A549 treated with CORT108297 at 1 μM for 4 hours (cell line): ENCODE measurements at places on chromosomes 4 and X. TPM values are rescaled to one million over a fixed set of nuclear protein-coding genes. Genes with fewer than 3 reads are reported as not detected.

GRIPAP1 gene
- total RNA-seq, result 18.1 to 23.3 TPM (median 21.3 TPM) in 5 replicates

UCHL1 gene
- 963 to 1,029 TPM (median 989 TPM) in 5 replicates for total RNA-seq

CXorf49 gene
- total RNA-seq, result not detected in 5 replicates

NALF2 gene
- 5.1 to 6.3 TPM (median 5.7 TPM) in 5 replicates for total RNA-seq

IL15 gene
- 10.1 to 14.3 TPM (median 12.0 TPM) in 5 replicates for total RNA-seq

CAPN6 gene
- total RNA-seq, result not detected in 5 replicates

NEXMIF gene
- 0.01 TPM in 2 of 5 replicates, not detected in the others for total RNA-seq

DDX53 gene
- total RNA-seq, result not detected in 5 replicates

SPIN2A gene
- 0.12 to 0.21 TPM (median 0.13 TPM) in 5 replicates for total RNA-seq

CCDC160 gene
- total RNA-seq, result not detected in 5 replicates

STS gene
- 1.9 to 2.3 TPM (median 2.1 TPM) in 5 replicates for total RNA-seq

ARMCX4 gene
- total RNA-seq, result 0.37 to 1.1 TPM (median 0.68 TPM) in 5 replicates

FAM184B gene
- 0.01 to 0.06 TPM (median 0.05 TPM) in 5 replicates for total RNA-seq

KCND1 gene
- total RNA-seq, result 0.98 to 1.4 TPM (median 1.3 TPM) in 5 replicates

BEND2 gene
- not detected in 5 replicates for total RNA-seq

MAB21L2 gene
- total RNA-seq, result not detected in 5 replicates

SSX2 gene
- not detected in 5 replicates for total RNA-seq

JADE3 gene
- total RNA-seq, result 10.4 to 14.8 TPM (median 12.2 TPM) in 5 replicates

GLUD2 gene
- total RNA-seq, result 2.6 to 3.1 TPM (median 2.9 TPM) in 5 replicates

CENPE gene
- total RNA-seq, result 5.5 to 8.4 TPM (median 7.5 TPM) in 5 replicates

VCX3A gene
- total RNA-seq, result not detected in 5 replicates

UGT2A3 gene
- 0.05 to 0.22 TPM (median 0.09 TPM) in 5 replicates for total RNA-seq

CDKL2 gene
- 0.58 to 0.84 TPM (median 0.69 TPM) in 5 replicates for total RNA-seq

HAND2 gene
- total RNA-seq, result 0.22 to 0.81 TPM (median 0.49 TPM) in 5 replicates

GABRA4 gene
- total RNA-seq, result not detected in 5 replicates

TRPC5OS gene
- total RNA-seq, result not detected in 5 replicates

PCDH19 gene
- 0.01 to 0.16 TPM (median 0.03 TPM) in 5 replicates for total RNA-seq

TLR10 gene
- total RNA-seq, result 0.03 to 0.07 TPM (median 0.04 TPM) in 4 of 5 replicates, not detected in the other
